ENCODE measurements at places on chromosomes 16 and 17.

DNA sequence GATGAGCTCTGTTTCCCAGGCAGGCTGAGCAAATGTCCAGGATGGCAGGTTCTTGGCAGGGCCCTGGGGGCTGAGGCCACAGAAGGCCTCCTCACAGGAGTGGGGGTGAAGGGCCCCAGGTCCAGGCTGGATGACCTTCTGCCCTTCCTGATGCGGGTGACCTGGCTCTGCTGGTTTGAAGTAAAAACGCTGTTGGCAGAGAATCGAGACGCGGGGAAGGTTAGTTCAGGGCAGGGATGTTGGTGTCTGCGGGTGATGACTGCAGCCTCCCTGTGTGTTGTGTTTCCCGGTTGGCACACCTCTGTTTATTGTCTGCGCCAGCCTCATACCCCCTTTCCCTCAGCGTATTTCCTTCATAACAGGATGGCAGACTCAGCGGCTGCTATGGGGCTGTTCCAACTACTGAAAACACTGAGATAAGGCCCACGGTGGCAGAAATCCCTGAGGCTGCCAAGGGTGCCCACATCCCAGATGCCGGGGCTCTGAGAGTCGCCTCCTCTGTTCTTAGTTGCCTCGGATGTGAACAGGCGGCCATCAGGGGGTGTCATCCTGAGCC is 104.6 kb downstream of the METRNL start:
- DNase-seq = no peak

DNA sequence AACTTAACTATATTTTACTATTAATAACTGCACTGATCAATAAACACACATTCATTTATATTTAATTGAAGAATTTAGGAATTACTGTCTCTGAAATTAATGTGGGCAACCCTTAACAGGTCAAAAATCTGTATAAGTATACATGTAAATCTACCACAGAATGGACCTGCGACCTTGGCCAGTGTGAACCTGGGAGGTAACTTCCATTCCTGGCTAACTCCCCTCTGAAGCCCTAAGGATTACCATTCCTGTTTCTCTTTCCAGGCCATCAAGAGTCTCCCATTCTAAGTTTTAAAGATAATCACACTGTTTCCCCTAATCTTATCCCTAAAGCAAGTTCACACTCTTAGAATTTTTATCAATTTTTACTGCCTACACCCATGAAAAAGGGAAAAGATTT is 58.1 kb downstream of the SMURF2 start:
- DNase-seq = no peak

GRCh38 chr17:29031488-29031887 is 11.5 kb upstream of the PIPOX start:
- no peak for DNase-seq

DNA sequence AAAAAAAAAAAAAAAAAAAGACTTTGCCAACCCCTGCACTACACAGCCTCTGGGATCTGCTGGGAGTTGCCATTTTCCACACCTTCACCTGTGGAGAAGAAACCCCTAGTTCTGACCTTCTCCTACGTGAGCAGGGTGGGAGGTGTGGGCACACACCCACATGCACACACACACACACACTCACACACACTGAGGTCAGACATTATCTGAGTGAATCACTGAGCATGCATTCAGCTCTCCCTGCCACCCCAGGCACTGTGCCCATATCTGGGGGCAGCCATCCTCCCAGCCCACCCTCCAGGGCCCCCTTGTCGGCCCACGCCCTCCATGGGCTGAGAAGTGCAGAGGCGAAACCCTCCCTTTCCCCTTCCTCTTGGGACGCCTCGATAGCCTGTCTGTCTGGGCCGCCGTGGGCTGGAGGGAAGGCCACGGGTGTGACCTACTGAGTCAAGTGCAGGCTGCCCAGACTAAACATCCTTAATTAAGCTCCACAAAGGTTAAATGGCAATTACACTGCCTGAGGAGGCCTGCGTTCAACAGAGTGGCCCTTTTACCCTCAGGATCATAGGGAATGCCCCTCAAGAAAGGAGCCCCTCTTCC is 143.8 kb downstream of the C16orf95 start:
- no peak for DNase-seq

DNA sequence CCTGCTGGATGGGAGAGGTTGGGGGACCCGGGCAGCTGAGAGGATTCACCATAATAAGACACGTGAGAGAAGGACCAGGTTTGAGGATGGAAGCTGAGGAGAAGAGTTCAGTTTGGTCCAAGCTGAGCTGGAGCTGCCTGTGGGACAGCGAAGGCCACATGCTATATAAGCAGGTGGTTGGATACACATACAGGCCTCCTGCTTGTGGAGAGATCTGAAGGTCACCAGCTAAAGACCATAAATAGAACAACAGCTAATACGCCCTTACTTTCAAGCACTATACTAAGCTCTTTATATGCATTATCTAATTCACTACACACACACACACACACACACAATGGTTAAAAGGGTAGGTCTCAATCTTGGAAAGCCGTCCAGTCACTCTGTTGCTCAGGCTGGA is 32.1 kb downstream of the DUSP14 start:
- DNase-seq = no peak

Measured in right kidney (tissue), 9 donors.